ENCODE measurements at places on chromosomes 16 and 17.

DNA sequence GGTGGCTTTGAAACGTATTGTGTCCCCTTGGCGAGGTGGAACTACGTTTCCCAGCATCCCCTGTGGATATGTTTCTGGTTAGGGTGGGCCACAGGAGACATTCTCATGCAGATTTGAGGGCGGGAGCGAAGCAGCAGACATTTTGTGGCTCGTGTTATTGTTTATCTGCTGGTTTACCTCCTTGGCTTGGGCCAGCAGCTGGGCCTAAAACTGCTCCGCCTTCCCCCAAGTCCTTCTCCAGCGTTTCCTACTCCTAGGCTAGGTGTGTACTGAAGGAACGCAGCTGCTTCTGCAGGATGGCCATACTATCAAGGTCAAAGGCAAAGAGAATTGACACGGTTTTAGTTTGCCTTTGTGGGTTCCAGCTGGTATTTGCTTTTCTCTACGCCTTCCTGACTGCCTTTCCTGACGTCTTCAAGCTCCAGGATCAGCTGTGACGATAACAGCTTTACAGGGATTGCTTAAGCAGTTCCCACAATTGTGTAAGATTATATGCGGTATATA, 17.2 kb upstream of the WSB1 start:
- DNase-seq: peak; percentile 13

GRCh38 chr17:36059406-36059805, 4.7 kb upstream of the CCL18 start:
- DNase-seq: no peak

- DNase-seq: no peak
Measured at GRCh38 chr17:45580924-45581323, 90.4 kb upstream of the PLEKHM1 start.

- DNase-seq: no peak
Measured at GRCh38 chr16:11597235-11598095, 10.7 kb upstream of the LITAF start.

DNA sequence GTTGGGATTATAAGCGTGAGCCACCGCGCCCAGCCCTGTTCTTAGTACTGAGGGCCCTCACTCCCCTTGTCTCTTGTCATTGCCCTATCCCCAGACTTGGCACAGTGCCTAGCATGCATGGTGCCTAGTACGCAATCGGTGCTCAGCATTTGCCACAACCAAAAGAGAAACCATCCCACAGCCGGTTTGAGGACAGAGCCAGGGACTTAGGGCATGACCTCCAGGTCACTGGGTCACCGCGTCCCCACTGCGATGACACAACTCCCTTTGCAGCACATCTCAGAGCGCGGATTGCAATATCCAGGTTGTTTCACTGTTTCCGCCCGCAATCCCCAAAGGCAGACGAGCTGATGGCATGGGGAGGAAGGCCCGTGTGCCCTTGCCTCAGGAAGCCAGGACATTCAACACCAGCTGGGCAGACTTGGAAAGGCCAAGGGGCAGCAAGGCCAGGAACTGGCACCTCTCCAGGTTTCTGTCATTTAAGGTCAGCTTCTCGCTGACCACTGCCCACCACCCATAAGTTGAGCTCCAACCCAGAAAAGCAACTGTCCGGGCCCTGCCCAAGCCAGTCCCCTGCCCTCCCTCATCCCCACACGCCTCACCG, 274.5 kb downstream of the MRTFB start:
- DNase-seq: no peak

Data from BE2C (cell line).